Activated CD4-positive, alpha-beta T cell treated with anti-CD3 and anti-CD28 coated beads, Interleukin-10, Interleukin-2, amounts not matched to agents 100 ng/mL and 50 ng/mL, durations not matched to agents 16 hours and 8 hours (primary cell): ENCODE measurements at places on chromosomes 7 and 10.
A peak's percentile ranks its signal among the peaks of the same experiment; 100 is the strongest.

DNA sequence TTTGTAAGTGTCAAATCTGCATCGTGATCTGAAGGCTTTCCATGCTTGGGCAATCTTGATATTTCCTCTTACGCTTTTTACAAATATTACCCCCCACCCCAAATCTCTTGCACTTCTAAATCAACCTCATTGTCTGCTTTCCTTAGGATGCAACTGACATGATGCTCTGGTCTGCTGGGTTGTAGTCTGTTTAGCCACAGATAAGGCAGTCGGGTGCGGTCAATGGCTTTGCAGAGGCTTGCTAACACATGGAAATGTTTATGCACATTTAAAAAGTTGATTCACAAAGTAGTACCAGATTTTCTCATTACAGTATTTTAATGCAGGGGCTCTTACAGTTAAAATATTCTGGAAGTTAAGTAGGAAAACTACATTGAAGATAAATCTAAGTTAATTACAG is 172.5 kb downstream of the BAMBI start:
- no peak for DNase-seq

GRCh38 chr7:148044173-148044572 is 546.4 kb upstream of the C7orf33 start:
- no peak for DNase-seq

- no peak for DNase-seq
Measured at GRCh38 chr7:138245682-138246081, 169.4 kb downstream of the AKR1D1 start.

- DNase-seq = no peak
Measured at GRCh38 chr10:78258323-78259030, 224.8 kb downstream of the RPS24 start.

GRCh38 chr7:15433151-15433550 is 128.7 kb downstream of the AGMO start:
- DNase-seq = no peak

DNA sequence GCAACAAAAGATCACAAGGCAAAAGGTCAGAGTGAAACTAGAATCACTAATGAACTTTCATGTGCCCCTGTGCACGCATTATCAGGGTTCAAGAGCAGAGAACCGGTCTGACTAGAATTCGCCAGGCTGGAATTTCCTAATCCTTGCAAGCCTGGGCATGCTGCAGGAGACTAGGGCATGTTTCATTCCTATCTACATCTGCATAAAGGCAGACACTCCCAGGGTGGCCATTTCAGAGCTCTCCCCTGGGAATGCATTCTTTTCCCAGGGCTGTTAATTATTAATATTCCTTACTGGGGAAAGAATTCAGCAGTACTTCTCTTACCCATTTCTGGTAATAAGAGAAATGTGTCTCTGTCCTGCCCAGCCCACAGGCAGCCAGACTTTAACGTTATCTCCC is 90.5 kb downstream of the CDC14C start:
- no peak for DNase-seq

DNA sequence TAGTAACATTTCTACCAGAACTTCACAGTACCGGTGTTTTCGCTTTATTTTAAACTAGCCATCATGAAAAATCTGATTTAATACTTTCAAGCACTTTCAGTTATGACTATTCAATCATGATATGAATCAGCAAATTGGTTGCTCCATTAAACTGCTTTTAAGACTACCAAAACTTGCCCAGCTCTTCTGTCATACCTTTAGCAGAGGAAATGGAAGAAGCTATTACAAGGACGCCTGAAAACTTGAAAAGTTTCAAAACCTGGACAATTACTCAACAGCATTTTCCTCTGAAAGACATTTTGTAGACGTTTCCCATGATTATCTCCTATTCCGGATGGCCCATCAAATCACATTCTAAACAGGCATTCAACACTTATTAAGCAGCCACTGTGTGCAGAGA is 2.0 kb downstream of the JAZF1 start:
- peak; percentile 74 for DNase-seq

- no peak for DNase-seq
Measured at GRCh38 chr10:47363781-47364180, 15.6 kb downstream of the RBP3 start.

- no peak for DNase-seq
Measured at GRCh38 chr10:126519185-126519584, 130.9 kb upstream of the ADAM12 start.

DNA sequence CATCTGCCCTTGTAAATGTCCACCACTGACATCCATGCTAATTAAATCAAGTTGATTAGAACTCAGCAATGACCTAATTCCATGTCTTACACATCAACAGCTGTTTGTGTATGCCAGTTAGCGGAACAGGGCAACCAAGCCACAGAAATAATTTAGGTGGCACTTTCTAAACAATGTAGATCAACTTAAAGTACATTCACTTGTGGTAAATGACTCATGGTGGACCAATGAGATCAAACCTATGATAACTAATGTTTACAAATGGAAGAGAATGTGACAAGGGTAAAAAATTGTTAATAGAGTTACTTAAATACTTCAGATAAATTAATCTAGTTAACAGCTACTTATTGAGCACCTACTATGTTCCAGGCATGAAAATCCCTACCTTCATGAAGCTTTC is 63.1 kb upstream of the ICA1 start:
- no peak for DNase-seq

DNA sequence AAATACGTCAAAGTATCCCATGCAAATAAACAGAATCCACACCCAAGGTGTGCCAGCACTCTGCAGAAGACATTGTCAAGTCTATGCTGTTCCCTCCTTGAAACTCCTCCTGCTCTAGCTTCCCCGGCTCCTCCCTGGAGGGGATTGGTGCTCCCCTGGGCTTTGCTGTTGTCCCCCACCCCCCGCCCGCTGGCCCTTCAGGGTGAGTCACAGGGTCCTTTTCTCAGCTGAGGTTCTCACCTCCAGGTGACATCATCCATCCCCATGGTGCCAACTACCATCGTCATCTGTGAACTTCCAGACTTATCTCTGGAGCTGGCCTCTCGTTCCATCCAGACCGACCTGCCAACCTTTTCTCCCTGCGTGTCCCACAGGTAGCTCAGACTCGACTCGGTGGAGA is 77.0 kb downstream of the ITIH5 start:
- DNase-seq = no peak

- DNase-seq = peak; percentile 1
Measured at GRCh38 chr10:23656735-23657134, 217.9 kb downstream of the OTUD1 start.

DNA sequence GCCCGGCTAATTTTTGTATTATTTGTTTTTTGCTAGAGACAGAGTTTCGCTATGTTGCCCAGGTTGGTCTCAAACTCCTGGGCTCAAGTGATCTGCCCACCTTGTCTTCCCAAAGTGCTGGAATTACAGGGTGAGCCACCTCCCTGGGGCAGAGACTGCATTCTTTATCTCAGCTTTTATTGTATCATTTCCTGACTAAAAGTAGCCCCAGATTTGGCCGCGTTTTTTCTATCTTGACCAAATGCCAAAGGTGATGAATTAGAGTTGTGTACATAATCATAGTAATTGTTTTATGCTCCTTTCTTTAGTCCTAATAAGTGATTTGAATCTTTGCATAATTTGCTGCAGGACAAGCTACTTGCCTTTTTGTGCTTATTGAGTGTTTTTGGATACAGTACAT is 3.1 kb upstream of the SMNDC1 start:
- no peak for DNase-seq

GRCh38 chr7:153628825-153629224 is 423.4 kb upstream of the DPP6 start:
- no peak for DNase-seq

- no peak for DNase-seq
Measured at GRCh38 chr7:69095649-69096048, 502.6 kb upstream of the AUTS2 start.

DNA sequence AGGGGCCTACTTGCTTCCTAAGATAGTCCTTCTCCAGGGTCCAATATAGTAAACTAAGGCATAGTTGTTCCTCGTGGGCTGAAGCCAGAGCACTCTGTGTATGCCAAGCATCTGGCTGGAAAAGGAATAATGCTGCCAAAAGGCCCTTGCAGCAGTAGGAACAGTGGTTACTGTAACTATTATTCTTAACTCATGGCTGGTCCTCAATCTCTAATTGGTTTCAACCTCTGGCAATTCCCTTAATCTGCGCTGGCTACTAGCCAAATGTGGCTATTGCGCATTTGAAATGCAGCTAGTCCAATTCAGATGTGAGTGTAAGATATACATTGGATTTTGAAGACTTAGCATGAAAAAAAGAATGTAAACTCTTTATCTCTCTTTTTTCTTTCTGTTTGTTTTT is 27.8 kb upstream of the LBX1 start:
- DNase-seq = no peak

DNA sequence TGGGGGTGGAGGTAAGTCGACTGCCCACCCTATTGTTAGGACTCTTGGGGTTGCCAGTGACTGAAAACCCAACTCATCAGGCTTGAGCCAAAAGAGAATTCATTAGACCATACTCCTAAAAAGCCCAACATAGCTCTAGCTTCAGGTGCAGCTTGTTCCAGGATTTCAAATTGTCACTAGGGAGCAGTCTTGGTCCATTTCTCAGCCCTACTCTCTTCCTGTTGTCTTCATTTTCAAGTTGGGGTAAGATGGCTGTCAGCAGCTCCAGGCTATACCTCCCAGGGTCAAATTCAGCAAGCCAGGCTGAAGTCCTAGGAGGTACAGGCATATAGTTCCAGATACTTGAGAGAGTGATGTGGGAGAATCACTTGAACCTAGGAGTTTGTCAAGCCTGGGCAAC is 14.9 kb upstream of the COL13A1 start:
- peak; percentile 2 for DNase-seq

- DNase-seq = no peak
Measured at GRCh38 chr7:51629206-51629605, 312.6 kb upstream of the COBL start.

GRCh38 chr7:94087664-94088352 is 83.7 kb upstream of the BET1 start:
- peak; percentile 78 for DNase-seq

DNA sequence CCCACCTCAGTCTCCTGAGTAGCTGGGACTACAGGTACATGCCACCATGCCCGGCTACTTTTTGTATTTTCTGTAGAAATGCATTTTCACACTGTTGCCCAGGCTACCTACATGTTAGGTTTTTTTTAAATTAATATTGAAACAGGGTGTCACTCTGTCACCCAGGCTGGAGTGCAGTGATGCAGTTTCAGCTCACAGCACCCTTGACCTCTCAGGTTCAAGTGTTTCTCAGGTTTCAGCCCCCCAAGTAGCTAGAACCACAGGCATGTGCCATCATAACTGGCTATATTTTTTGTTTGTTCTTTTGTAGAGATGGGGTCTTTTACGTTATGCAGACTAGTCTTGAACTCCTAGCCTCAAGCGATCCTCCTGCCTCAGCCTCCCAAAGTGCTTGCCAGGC is 32.4 kb upstream of the ZMIZ2 start:
- DNase-seq = no peak

GRCh38 chr7:54116956-54117355 is 425.2 kb upstream of the VSTM2A start:
- DNase-seq = no peak

GRCh38 chr7:101964680-101965452 is 147.4 kb downstream of the CUX1 start:
- DNase-seq = no peak

DNA sequence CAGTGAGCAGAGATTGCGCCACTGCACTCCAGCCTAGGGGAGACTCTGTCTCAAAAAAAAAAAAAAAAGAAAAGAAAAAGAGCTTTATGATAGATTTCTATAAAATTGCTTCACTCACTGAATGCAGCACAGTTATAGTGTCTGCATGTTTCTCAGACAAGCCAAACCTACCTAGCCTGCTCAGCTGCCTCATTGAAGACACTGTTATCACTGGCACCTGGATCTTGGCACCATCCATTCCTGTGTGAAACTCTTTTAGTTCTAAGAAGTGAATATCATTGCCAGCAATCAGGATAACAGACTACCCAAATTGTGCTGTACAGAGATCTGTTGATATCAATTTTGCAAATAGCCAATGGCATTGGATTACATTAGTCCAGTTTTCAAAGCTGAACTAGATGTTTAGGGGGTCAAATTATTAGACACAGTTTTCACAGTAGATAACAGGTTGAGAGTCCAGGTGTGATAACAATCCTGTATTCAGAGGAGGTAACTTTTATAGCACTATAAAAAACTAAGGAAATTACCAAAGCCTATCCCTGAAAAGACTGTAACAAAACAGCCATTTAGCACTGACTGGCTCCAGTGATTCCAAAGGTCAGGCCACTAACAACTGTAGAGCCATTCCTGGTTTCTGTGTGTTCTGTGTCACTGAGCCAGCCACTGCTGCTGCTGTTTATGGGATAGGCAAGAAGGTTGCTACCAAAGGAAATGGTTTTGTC is 17.1 kb downstream of the PDSS1 start:
- no peak for DNase-seq

- DNase-seq = no peak
Measured at GRCh38 chr7:56609852-56610355, 493.7 kb upstream of the NUPR2 start.

DNA sequence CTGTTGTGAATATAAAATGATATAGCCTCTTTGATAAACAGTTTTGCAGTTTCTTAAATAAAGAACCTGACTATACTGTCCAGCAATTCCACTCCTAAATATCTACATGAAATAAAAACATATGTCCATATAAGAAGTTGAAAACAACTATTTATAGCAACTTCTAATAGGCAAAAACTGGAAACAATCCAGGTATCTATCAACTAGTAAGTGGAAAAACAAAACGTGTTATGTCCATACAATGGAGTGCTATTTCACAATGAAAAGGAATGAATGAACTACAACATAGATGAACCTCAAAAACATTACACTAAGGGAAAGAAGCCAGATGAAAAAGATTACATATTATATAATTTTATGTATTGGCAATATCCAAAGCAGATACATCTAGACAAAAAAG is 268.9 kb downstream of the CSTF2T start:
- DNase-seq = no peak

- no peak for DNase-seq
Measured at GRCh38 chr10:59227136-59227673, 50.8 kb downstream of the PHYHIPL start.

- DNase-seq = peak; percentile 34
Measured at GRCh38 chr10:99534939-99535763, 2.4 kb downstream of the NKX2-3 start.

- DNase-seq = no peak
Measured at GRCh38 chr7:112533591-112533990, 52.8 kb downstream of the LSMEM1 start.

GRCh38 chr7:78002021-78002420 is 203.4 kb downstream of the PHTF2 start:
- no peak for DNase-seq

DNA sequence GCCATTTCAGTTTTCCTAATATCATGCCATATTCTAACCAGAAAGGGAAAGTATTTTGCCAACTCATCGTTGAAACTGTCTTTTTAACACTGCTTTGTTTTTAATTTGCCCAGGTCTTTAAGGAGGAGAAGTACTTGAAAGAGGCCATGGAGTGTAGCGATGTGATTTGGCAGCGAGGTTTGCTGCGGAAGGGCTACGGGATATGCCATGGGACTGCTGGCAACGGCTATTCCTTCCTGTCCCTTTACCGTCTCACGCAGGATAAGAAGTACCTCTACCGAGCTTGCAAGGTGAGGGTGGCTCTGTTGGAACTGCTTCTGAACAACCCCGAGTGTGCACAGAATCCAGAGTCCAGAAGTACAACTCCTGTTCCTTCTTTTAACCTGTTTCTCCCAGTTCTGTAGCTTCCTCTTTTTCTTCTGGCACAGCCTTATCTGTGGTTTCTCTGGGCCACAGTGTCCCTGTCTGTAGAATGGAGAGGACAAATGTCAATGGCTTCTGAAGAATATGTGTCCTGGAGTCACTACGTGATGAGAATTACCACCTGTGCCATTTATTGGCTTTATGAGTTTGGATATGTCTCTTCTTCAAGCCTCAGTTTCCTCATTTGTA is 60.1 kb downstream of the LANCL2 start:
- no peak for DNase-seq
